ENCODE measurements at places on chromosomes 13 and 19.

DNA sequence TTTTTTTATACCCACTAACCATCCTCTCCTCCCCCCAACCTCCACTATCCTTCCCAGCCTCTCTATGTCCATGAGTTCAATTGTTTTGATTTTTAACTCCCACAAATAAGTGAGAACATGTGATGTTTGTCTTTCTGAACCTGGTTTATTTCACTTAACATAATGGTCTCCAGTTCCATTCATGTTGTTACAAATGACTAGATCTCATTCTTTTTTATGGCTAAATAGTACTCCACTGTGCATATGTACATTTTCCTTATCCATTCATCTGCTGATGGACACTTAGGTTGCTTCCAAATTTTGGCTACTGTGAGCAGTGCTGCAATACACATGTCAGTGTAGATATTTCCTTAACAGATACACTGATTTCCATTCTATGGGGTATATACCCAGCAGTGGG is 24.9 kb upstream of the ACP7 start:
- DNase-seq = no peak

DNA sequence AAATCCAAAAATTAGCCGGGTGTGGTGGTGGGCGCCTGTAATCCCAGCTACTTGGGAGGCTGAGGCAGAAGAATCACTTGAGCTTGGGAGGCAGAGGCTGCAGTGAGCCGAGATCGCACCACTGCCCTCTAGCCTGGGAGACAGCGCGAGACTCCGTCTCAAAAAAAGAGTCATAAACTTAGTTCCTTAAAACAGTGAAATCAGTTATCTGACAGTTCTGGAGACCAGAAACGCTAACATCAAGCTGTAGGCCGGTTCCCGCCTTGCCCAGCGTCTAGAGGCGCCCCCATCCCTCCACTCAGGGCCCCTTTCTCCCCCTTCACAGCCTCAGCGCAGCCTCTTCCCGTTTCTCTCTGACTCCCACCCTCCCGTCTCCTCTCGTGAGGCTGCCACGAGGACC is 11.9 kb downstream of the ADAT3 start:
- no peak for DNase-seq

DNA sequence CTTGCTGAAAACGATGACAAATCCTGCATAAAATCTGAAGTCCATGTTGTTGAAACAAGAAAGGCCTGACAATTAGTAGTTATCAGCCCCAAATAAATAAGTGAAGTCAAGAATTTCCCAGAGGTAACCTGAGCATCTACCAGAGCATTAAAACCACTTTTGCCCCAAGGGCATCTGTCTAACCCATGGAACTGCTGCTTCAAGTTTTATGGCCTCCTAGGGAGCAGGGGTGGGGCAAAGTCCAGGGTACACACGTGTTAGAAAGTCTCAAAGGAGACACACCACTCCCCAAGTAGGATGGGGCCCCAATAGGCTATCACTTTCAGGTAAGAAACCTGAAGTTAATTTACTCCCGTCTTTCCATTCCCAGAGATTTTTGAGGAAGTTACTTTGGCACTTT is 81.1 kb downstream of the CACNA1A start:
- DNase-seq = no peak

- no peak for DNase-seq
Measured at GRCh38 chr13:50519866-50520265, 323.6 kb downstream of the DLEU7 start.

DNA sequence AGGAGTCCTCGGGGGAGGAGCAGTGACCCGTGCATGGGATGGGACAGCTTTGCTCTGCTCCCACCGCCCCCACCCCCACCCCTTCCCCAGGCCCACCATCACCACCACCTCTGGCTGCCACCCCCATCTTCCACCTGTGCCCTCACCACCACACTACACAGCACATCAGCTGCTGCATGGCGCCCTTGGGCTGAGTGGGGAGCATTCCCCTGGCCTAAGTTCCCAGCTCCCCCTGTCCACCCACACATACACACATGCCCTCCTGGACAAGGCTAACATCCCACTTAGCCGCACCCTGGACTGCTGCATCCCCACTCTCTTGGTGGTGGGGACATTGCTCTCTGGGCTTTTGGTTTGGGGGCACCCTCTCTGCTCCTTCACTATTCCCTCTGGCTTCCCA is 46.2 kb upstream of the SGCG start:
- no peak for DNase-seq

GRCh38 chr19:52566121-52566520 is 4.0 kb upstream of the ZNF701 start:
- DNase-seq = no peak

- no peak for DNase-seq
Measured at GRCh38 chr13:44237276-44237767, 136.3 kb upstream of the SERP2 start.

- DNase-seq = no peak
Measured at GRCh38 chr19:18239303-18239702, 13.1 kb upstream of the PDE4C start.

DNA sequence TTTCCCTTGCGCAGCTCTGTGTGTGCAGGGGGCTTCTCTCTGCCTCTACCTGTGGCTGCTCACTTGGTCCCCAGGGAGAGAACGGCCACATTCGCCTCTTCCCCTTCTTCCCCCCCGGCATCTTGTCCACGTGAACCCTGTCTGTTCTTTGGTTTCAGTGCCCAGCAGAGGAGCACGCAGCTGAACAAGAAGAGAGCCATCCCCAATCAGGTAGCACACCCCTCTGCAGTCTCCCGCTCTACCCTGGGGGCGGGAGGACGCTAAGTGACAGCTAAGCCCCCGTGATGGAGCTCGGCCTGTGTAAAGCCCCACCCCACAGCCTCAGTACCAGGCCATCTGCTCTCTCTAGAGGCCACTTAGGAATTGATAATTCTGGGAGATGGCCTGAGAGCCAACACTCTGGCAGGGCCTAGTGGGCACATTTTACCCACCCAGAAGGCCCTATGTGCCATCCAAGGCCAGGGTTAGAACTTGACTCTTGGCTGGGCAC is 30.2 kb downstream of the TMED1 start:
- no peak for DNase-seq

- DNase-seq = no peak
Measured at GRCh38 chr13:110824702-110825300, 90.1 kb downstream of the ANKRD10 start.

GRCh38 chr13:100876044-100876403 is 201.4 kb upstream of the TMTC4 start:
- no peak for DNase-seq

GRCh38 chr19:1066251-1066747 is 668 bp upstream of the ARHGAP45 start:
- no peak for DNase-seq

GRCh38 chr19:13014101-13014920 is 19.0 kb downstream of the NFIX start:
- DNase-seq = no peak

DNA sequence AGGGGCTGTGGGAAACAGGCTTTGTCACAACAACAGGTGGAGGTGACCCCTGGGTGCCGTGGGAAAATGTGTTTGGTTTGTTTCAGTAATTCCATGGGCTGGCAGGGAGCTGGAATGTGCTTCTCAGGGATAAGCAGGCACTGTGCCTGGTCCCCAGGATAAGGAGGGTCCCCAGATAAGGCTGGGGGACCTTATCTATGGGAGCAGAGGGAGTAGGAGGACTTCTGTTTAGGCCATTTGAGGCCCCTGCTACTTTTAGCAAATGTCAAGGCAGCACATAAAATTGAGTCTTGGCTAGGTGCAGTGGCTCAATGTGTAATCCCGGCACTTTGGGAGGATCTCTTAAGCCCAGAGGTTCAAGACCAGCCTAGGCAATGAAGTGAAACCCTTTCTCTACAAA is 59.5 kb downstream of the KCNC3 start:
- DNase-seq = no peak

- DNase-seq = no peak
Measured at GRCh38 chr19:14081797-14082674, 3.5 kb downstream of the C19orf67 start.

- DNase-seq = no peak
Measured at GRCh38 chr13:25881136-25881926, 170.5 kb downstream of the SHISA2 start.

GRCh38 chr19:5091018-5091683 is 122.2 kb downstream of the KDM4B start:
- DNase-seq = peak; percentile 65

DNA sequence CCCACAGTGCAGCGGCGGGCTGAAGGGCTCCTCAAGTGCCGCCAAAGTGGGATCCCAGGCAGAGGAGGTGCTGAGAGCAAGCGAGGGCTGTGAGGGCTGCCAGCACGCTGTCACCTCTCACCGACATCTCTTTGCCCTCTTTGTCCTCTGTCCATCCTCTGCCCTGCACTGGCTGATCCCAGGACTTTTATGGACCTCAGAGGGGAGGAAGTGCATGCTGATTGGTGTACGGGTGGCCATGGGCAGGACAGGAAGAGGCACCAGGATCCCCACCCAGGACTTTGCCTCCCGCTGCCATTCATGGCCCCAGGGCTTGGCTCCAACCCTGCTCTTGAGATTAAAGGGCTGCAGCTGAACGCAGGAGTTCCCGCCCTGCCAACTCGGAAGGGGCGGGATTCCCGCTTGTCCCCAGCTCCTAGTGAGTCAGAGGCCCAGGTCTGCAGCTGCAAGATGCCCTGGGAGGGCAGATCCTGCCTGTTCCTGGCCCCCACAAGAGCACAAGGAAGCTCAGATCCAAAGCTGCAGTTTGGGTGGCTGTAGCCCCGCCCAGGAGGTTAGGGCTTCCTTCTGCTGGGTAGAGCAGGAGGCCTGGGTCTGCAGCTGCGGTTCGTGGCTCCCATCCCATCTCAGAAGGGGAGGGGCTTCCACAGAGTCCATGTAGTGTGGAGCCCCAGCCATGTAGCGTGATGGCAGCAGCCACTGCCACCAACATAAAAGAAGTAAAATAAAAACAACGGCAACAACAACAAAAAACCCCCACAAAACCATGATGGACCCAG is 1716.7 kb downstream of the SLITRK1 start:
- peak; percentile 26 for DNase-seq

DNA sequence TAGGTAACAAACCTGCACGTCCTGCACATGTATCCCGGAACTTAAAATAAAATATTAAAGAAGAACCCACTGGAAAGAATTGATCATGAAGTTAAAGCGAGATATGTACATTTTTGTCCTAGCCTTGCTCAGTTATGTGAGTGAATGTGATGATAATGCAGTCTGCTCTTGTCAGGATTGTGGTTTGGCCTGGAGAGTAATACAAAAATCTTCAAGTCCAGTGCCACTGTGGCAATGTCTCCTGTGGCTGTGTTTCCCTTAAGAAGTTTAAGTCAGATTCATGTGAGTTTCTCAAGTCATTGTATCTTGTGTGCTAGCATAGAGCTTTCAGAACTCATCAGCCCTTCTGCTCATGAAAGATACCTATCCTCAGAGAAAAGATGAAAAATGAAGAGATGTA is 18.0 kb upstream of the ITGBL1 start:
- DNase-seq = no peak

- no peak for DNase-seq
Measured at GRCh38 chr19:5929625-5930024, 15.6 kb downstream of the CAPS start.

GRCh38 chr19:46471116-46471733 is at the start of gene PNMA8A:
TSS of gene PNMA8A (minus strand) at chr19:46471563. CDS start at chr19:46471035, 528 bp downstream.
- peak; percentile 83 for DNase-seq

- no peak for DNase-seq
Measured at GRCh38 chr13:112592181-112592580, 4.2 kb upstream of the TUBGCP3 start.

DNA sequence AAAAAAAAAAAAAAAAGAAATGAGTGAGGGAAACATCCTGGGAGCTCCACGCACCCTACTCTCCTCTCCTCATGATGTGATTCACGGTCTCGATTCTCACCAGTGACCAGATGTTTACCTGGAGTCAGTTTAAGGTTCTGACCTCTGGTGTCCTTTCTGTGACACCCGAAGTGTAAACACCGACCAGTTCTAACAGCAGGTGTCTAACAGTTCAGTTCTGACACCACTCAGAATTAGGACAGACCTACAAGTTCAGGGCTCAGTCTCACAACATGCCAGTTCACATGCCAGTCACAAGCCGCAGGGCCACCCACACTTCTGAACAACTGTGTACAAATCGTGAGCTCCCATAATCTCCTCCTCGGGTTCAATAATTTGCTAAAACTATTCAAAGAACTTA is 6.0 kb downstream of the ZNF564 start:
- DNase-seq = no peak

DNA sequence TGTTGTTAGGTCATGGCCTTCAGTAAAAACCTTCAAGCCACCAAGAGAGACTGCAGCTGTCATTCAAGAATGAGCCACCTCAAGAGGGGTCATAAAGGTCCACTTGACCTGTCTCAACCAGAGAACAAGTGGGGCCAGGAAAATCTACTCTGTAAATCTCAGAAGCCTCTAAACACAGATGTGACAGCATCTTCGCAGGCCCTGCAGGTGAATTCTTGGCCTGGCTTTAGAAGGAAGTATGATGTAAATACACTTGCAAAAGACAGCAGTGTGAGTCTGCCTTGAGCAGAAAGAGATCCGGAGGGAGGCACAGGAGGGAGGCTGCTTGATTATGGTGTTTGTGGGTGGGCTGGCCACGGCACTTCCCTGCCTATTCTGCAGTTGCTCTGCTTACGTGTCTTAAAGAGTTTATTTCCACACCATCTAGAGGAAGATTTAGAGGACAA is 1082.9 kb downstream of the UQCRFS1 start:
- DNase-seq = no peak

GRCh38 chr13:40440990-40441820 is 225.2 kb downstream of the FOXO1 start:
- DNase-seq = no peak

DNA sequence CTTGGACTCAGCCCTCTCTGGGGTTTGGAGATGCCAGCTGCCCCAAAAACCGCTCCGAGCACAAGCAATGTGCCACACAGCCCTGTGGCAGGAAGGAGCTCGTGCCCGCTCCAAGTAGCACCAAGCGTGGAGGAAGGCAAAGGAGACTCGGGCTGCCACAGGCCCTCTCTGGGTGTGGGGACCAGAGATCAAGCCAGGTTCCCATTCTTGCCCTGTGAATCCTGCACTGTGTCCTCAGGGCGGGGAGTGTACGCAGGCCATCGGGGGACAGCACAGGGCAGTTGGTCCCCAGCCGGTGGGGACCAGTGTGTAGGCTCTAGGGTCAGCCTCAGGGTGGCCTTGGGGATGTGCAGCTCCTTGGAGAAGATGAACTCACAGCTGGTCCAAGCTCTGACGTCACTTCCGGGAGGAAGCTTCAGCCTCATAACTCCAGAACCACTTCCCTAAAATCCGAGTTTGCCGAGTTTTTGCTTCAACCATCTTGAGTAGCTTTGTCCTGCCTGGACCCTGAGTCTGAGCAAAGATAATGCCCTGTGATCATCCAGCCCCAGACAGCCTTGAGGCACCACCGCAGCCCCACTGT is 9.3 kb upstream of the CPAMD8 start:
- DNase-seq = peak; percentile 38

All from SK-N-DZ (cell line).